ENCODE measurements at places on chromosomes 4 and X.

GRCh38 chr4:102675141-102675540, 85.6 kb downstream of the MANBA start:
- DNase-seq = no peak

- no peak for DNase-seq
Measured at GRCh38 chr4:142036795-142037583, 400.6 kb downstream of the IL15 start.

DNA sequence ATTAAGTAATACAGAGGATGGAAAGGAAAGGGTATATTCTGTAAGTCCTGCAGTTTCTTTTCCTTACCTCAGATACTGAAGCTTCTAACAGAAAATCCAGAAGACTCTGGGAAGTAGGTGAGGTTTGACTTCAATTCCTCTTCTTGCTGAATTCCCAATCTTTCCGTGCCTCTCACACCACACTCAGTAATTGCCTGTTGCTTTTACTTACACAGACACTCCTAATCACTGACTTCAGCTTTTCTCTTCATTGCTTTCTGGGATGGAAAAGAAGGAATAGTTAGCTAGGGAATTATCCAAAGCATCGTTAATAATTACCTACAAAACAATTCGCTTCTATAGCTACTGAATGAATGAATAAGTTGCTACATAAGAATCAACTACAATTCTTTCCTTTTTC, 163.6 kb downstream of the FBXO8 start:
- DNase-seq = no peak

DNA sequence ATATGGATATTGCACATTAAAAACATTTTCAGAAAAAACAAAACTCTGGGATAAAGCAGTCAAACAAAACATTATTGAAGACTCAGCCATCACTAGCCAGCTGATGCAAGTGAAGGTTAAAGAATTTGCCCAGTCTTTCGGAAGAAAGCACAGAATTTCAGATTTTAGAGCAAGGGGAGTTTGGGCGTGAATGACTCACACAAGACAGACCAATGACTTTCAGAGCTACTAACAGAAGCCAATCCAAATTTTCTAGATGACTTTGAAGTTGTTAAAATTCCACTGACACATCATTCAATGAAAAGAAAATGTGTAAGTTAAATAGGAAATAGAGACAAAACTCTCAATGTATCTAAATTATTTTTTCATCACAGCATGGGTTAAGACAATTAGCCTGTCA, 4.0 kb downstream of the MRFAP1L1 start:
- no peak for DNase-seq

DNA sequence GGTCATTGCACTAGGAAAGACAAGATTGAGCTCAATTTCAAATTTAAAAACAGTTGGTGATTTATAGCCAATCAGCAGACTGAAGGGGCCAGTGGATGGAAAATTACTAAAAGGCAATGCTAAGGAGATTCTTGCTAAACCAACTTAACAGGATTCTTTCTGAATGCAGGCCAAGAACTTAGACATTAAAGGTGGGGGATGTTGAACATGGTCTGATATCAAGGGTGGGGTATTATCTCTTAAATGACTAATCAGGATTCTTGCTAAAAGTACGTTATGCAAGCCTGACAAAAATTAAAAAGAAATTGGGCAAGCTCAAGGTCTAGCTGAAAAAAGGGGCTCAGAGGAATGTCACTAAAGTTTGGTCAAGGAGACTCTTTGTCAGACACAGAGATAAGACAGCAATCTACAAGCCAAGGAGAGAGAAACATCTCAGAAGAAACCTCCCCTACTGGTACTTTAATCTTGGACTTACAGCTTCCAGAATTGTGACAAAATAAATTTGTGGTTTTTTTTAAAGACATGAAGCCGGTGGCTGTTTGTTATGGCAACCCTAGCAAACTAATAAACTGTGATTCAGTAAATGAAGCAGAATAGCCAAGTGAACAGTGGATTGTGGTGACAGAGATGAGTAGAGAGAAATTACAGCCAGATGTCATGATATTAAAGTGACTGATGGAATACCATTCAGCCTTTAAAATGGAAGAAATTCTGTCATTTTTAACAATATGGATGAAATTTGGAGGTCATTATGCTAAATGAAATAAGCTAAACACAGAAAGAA, 120.3 kb upstream of the KLHL4 start:
- DNase-seq = no peak

- no peak for DNase-seq
Measured at GRCh38 chr4:185137233-185137925, 5.7 kb upstream of the SLC25A4 start.

GRCh38 chr4:184104419-184105101, 113.1 kb downstream of the ENPP6 start:
- no peak for DNase-seq

- no peak for DNase-seq
Measured at GRCh38 chrX:97787849-97788248, 904.1 kb downstream of the RPA4 start.

DNA sequence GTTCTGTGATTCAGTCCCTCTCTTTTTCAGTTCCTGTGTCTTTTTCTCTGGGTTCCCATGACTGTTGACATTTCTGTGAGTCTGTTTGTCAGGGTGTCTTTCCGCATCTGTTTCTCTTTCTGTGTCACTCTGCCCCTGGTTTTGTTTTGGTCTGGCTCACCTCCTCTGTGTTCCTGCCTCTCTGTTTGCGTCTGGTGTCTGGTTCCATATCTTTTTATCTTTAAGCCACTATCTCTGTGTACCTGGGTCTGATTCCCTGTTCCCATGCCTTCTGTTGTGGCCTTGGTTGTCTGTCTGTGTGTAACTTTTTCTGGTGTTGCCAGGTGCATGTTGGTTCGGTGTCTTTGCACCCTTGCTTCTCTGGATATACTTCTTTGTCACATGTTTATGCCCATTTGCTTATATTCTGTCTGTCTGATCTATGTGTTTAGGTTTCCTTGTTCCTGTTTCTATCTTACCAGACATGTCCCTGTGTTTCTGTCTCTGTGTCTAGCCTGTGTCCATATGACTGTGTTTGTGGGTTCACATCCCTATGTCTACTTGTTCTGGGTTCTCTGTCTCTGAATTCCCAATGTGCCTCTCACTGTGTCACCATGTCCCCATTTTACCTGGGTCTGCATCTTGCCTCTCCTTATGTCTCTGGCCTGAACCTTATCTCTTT, 50.2 kb downstream of the ITIH6 start:
- DNase-seq = no peak

DNA sequence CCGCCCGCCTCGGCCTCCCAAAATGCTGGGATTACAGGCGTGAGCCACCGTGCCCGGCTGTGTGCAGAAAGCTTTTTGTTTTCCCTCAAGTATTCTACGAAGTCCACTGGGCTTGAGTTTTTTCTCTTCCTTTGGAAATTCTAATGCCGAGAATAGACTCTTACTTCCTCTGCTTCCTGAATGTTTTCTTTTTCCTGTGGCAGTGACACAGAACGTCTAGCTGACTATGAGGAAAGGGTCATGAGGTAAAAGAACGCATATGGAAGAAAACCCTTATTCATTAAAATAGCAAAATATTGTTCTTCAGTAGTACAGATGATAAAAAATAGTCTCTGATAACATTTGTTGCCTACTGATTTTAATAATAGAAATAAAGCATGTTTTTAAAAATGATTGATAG, 4.9 kb upstream of the SLC25A4 start:
- DNase-seq = no peak

DNA sequence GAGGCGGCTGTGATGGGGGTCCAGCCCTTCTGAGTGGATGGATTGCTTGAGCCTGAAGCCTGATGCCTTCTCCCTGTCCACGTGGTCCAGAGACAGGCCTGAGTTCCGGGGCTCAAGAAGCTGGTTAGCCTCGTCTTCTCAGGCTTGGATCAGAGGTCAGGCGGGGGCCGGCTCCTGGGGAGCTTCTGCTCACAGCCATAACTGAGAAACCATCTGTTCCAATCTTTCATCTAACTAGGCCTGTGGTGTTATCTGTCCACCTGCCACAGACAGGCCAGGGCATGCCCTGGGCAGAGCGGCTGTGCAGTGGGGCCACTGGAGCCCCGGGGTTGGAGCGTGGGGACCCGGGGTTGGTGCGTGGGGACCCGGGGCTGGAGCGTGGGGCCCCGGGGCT, 63.1 kb downstream of the SORCS2 start:
- no peak for DNase-seq

DNA sequence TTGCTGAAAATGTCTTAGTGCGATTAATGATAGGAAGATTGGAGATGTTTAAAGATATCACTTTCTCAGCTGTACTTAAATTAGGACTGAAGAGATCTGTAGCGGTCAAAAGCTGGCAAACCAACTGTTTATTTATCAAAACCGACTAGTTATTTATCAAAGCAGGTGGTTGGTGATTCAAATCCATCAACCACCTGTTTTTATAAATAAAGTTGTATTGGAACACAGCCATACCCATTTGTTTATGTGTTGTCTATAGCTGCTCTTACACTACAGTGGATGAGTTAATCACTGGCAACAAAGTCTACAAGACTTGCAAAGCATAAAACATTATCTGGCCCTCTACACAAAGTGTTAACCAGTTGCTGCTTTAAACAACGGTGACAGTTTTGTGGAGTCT, 76.8 kb downstream of the IL15 start:
- DNase-seq = no peak

- no peak for DNase-seq
Measured at GRCh38 chrX:13898083-13898482, 81.2 kb upstream of the GPM6B start.

GRCh38 chrX:2828344-2828958, at the start of gene GYG2:
TSS of gene GYG2 (plus strand) at chrX:2828930. CDS start at chrX:2830189, 1,259 bp downstream.
- peak; percentile 51 for DNase-seq

DNA sequence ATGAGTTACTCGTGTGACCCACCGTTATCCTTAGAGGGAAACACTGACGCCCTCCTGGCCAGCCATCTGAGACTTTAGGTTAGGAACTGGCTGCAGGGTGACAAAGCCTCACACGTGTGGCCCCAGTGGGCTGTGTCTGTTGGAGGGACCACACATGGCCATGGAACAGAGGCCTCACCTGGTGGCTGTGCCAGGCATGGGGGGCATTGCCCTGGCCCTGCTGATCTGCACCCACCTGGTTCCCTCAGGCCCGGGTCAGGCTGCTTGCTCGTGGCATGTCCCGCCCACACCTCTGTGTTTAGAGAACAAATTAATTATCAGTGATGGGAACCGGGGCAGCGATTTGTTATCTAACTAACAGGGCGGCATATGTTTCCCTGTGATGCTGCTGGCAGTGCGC, 100.9 kb upstream of the PSAPL1 start:
- DNase-seq = no peak

DNA sequence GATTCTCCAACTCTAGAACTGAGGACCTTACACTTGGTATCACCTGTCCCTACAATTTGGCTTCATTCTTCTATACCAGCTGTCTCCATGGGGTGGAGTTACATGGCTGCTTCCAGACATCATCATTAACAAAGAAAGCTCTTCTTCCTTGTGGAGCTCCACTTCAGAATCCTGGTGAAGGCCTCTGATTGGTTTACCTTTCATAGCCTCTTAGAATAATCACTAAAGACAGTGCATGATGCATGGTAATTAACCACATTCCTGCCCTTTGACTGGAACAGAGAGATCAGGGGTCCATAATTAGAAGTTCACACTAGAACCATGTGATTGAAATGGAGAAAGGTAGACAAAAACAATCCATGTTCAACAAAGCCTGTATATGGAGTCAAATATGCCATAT, 112.6 kb upstream of the ZNF827 start:
- no peak for DNase-seq

DNA sequence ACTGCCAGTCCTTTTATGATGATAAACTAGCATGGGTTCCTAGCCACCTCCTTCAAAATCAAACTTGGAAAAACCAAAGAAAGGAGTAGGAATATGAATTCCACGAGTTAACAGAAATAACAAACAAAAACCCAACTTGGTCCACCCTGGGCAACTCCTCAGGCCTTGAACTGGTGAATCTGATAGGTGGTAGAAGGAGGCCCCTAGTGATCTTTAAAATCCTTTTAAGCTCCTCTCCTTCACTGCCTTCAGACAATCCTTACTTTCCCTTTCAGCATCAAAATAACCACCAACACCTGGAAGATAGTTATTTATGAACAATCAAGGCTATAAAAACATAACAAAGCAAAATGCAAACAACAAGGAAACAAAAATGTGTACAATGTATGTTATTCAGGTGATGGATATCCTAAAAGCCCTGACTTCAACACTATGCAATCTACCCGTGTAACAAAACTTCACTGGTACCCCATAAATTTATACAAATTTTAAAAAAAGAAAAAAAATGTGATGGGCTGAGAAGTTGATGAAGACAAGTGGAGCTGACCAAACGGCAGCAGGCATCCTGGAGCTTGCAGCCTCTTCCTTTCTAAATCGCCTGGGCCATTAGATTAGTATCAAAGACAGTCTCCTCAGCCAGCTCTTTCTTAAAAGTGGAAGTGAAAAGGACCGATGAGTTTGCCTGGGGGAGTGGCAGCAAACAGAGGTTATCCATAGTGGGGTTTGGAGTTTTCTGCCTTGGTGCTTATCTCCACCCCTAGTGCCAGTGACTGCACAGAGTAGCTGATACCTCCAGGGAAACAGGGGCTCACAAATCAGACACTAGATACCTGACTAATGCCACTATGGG, 179.6 kb downstream of the TMA16 start:
- DNase-seq = no peak

DNA sequence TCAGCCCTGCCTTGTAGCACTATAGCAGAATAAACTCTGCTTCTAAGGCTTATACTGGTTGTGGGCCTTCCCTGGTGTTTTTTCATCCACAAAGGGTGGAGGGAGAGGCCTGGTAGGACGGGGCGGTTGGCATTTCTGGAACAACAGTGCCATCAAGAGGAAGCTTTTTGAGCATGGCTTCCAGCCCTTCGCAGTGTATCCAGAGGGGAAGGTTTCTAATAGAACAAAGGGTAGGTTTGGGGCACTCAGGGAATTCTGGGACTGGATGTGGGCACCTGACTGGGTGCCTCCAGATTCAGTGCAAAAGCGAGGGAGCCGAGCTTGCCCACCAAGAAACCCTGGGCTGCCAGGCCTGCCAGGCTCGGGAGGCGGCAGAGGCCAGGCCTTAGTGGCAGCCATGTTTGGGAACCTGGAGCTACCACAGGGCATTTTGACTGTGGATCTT, 229.6 kb upstream of the AGTR2 start:
- DNase-seq = peak; percentile 77

GRCh38 chr4:90994851-90995574, 867.8 kb downstream of the CCSER1 start:
- DNase-seq = no peak

- no peak for DNase-seq
Measured at GRCh38 chrX:71178908-71179307, 34.3 kb downstream of the NLGN3 start.

DNA sequence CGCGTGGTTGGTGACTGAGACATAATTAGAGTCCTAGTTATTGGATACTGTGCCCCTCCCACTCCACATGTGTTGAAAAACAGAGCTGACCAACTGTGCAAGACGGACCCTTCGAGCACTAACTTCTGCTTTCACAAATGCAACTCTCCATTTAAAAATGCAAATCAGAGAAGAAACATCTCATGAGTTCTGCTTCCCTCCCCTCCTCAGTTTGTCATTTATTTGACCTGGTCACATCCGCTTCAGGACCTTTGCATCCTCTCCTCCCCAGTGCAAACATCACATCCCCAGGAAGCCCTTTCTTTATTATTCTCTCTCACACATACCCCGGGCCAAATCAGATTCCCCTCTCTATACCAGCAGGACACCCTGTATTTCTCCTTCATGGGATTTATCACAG, 38.1 kb upstream of the NOCT start:
- no peak for DNase-seq

All from ecto neural progenitor cell (in vitro differentiated cells).